ENCODE measurements at places on chromosomes 2 and 18.

GRCh38 chr18:42513441-42513840, 558.4 kb downstream of the PIK3C3 start:
- DNase-seq = no peak

DNA sequence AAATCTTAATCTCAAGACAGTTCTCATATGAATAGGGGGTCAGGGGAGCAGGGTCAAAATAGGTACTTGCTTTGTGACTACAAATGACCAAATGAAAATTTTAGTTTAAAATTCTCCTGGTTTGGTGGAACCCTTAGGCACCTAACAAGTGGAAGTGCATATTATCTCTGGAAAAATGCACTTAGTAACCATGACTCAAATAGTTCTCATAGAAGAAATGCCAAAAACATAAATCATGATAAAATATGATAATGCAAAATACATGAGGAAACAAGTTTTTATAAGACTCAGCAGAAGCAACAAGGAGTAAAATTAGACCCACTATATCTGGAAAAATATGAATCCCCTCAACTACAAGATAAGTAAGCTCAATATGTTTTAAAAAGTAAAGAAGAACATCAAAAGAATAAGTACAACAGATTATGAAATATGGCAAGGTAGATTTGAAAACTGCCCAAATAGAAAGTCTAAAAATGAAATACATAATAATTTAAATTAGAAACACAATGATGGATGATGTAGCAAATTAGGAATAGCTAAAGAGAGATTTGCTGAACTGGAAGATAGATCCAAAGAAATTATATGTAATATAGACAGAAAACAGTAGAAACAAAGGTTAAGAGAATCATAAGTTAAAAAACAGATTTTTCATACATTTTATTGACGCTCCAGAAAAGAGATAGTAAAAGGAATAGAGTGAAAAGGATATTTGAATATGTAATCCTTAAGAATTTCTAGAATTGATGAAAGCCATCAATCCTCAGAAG, 308.3 kb downstream of the SETBP1 start:
- no peak for DNase-seq

DNA sequence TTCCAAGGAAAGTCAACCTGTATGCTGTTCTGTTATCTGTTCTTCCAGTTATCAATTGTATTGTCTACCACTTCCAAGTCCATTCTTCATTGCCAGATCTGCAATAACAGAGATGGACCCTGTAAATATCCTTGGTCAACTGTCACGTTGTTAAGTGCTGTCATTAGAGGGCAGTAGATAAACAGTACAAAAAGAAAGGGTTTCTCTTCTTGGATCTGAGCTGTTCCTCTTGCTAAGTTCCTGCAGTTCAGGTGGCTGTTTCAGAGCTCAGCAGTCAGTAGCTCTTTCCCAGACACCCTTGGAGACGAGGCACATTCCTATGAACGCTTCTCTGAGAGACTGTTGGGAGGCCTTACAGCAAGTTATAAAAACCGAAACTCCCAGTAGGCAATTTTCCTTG, 957.1 kb upstream of the CHAC2 start:
- peak; percentile 9 for DNase-seq

- peak; percentile 60 for DNase-seq
Measured at GRCh38 chr18:56139792-56140254, 498.6 kb downstream of the TXNL1 start.

GRCh38 chr2:42864641-42865280, 72.4 kb upstream of the HAAO start:
- DNase-seq = no peak

All from midbrain (tissue), 1 donor.